ENCODE measurements at places on chromosomes 1 and 21.

- DNase-seq: no peak
These were observed 63.6 kb upstream of the ZBTB40 start for GRCh38 chr1:22387919-22388580.

GRCh38 chr1:93813076-93813475 is 65.9 kb downstream of the DNTTIP2 start:
- no peak for DNase-seq

DNA sequence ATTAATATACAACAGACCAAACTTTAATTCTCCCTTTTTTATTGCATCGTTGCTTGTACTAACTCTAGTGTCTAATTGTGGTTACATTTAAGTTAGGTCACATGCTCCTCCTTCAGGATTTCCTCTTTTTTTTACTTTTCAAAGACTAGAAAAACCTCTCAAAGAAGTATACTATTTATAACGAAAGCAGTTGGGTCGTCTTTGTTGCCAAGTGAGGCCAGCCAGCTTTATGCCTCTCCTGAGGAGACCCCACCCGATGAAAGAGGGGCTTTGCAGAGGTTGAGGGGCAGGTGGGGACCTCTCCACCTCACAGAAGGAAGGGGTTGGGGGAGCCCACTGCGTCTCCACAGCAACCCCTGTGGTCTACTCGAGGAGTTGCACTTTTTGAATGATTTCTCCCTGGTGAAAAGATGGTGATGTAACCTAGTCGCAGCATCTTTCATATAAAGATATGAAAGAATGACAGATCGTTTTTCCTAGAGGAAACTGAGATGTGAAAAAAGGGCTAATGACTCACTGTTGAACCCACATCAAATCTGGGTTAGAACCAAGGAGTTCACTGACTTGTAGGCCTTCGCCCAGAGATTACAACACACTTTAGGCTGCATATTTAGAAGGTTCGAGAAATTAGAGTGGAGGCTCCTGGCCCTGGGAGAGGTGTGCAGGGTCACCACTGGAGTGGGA is 6.4 kb downstream of the TGFB2 start:
- DNase-seq: no peak

DNA sequence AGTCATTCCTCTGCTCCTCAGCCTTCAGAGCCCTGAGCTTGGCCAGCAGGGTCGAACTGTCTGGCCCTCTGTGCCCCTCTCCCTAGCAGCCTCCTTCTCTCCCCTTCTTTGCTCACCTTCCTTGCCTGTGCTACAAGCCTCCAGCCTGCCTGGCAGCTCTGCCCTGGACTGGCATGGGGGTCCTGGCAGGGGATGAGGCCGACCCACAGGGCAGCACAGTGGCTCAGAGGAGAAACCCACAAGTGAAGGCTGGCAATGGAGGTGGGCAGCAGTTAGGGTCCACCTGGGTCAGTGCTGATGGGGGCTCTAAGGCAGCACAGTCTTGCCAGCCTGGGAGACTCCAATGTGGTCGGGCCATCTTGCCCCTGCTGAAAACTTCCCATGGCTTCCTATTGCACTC is 274.2 kb downstream of the GRIK3 start:
- DNase-seq: no peak

- DNase-seq: no peak
These were observed 144.7 kb downstream of the MRPL39 start for GRCh38 chr21:25462517-25462971.

DNA sequence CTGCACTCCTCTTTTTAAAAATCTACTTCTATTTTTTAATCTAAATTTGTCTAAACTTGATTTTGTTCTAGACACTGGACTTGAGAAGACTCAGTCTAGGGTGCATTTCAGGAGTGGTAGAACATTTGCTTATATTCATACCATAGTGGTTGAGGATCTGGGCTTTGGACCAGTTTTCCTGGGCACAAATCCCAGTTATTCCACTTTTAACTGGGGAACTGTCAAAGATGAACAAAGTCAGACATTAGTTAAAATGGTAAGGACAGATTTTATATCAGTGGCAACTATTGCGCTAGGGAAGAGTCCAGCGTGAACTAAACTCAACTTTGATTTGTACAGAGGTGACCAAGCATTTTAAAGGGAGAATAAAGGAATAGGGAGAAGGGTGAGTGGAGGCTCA is 102.4 kb downstream of the FMN2 start:
- no peak for DNase-seq

Measured in left renal pelvis (tissue), 4 donors.